ENCODE measurements at places on chromosomes 3 and 15.

- no peak for DNase-seq
Observed at GRCh38 chr3:23072693-23073092, 130.4 kb upstream of the UBE2E2 start.

DNA sequence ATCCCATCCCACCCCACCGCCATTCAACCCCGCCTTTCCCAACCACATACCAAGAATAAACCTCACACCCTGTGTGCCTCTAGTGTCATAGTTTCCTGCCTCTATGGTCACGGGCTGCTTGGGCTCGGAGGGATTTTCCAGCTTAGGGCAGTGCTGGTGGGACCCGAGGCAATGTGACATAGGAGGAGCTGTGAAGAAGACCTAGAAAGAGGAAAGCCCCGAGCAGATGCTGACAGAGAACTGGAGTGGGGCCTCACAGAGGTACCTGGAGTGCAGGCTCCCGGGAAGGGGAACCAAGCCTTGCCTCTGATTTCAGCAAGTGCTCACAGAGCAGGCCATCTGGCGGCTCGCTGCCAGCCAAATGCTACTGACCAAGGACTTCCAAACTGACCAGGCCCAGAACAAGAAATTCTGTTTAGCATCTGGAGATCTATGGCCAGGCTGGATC is 27.5 kb downstream of the BHLHE40 start:
- peak; percentile 57 for DNase-seq

DNA sequence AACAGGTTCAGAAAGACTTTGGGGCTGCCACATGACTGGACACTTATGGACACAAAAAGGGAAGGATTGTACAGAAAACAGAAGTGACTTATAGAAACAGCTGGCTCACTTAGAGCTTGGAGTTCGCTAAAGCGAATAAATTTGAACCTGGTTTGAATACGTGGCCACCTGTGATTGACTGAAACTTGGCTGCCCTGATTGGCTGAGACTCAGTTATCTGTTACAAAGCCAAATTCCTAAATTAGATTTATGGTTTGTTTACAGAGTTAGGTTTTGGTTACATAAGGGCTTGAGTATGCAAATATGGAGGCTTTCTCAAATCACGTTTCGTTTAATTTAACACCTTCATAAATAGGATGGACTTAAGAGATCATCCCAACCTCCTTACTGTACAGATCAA is 270.2 kb downstream of the THSD4 start:
- no peak for DNase-seq

DNA sequence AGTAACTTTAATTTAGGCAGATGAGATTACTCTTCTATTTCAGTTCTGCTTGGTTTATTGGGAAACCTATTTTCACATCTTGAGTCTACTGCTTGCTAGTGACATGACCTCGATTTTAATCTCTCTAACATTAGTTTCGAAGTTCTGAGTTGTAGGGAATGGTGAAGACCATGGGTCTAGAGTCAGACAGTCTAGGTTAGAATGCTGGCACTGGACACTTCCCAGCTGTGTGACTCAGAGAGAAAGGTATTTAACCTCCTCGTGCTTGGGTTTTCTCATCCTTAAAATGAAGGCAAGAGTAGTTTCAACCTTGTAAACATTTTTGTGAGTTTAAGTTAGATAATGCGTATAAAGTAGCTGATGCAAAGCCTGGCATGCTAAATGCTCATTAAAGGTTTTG is 422.1 kb downstream of the GRM7 start:
- no peak for DNase-seq

GRCh38 chr15:52735231-52736089 is 54.7 kb downstream of the ONECUT1 start:
- DNase-seq: peak; percentile 80

DNA sequence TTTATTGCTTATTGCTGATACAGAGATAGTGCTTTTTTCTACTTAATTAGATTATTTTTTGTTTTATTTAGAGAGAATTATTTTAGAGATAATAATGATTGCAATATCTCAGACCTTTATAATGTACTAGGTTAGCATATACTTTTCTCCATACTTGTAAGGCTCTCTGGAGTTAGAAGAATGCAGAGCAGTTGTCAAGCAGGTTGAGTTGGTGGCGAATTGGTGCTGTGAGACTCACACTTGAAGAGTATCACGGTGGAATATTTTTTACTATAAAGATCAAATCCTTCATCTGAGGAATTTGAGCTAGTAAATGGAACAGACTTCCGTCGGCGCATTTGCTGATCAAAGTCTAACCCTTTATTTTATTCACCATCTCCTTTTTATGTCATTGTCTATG is 47.3 kb upstream of the MDFIC2 start:
- DNase-seq: no peak

GRCh38 chr3:132205609-132206008 is 111.6 kb upstream of the ACP3 start:
- DNase-seq: no peak

DNA sequence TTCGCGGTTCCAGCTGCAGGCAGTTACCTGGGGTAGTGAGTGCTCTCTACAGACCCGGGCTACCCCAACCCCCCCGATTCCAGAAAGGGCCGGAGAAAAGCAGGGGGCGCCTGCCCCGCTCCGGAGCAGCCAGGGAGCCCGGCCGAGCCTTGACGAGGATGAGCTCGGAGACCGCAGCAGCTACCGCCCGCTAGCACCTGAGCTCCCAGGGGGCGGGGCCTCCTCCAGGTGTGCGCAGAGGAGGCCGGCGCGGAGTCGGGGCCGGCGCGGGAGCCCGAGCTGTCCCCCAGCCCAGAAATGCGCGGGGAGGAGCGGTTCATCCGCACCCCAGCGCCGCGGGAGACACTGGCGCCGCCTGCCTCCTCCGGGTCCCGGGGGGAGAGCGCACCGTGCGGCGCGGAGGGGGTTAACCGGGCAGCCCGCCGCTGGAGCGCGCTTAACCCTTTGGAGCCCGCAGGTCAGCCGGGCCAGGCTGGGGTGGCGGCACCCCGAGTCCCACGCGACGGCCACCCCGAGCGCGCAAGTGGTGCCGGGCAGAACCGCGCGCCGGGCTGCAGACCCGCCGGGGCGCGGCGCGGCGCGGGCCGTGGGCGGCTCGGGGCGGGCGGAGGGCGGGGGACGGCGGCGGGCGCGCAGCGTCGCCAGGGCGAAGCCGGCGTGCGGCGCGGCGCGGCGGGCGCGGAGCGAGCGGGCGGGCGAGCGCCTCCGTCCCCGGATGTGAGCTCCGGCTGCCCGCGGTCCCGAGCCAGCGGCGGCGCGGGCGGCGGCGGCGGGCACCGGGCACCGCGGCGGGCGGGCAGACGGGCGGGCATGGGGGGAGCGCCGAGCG is at the start of gene CACNA1D:
TSS of gene CACNA1D (plus strand) at position 649 of the 829 bp plus-strand sequence. CDS start 556 bp downstream, outside the sequence.
- no peak for DNase-seq

- DNase-seq: no peak
Observed at GRCh38 chr3:59890639-59891038, 840.8 kb upstream of the CFAP20DC start.

DNA sequence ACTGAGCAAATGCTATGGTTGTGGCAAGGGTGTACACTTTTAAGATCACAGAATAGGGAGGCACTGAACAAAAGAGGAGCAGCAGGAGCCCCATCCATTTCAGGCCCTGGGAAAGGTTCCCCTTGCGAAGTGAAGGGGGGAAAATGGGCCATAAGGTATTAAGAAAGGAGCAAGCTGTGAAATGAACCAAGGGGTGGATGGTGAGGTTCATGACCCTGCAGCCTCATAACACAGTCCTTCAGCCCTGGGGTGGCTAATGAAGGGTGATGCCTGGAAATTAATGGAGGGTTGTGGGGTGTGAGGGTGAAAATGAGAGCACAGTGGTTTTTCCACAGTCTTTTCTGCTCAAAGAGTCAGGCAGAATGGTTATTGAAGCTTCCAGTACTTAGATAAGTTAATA is 150.1 kb downstream of the PDZRN3 start:
- no peak for DNase-seq
